ENCODE measurements at places on chromosomes 4 and X. TPM values are rescaled to one million over a fixed set of nuclear protein-coding genes. Genes with fewer than 3 reads are reported as not detected.

The NOX1 gene
- not detected for total RNA-seq

The SNCA gene
- total RNA-seq, result 148 TPM

The PPP2R2C gene
- total RNA-seq, result 0.60 TPM

The ODAM gene
- total RNA-seq, result not detected

The HAND2 gene
- total RNA-seq, result not detected

The MTMR8 gene
- 0.20 TPM for total RNA-seq

Data from lung microvascular endothelial cell (primary cell).